Stimulated activated CD8-positive, alpha-beta memory T cell treated with anti-CD3 and anti-CD28 coated beads, Interleukin-7, amount 100 ng/mL, for 1 hour (primary cell): ENCODE measurements at places on chromosomes 2 and 18.

DNA sequence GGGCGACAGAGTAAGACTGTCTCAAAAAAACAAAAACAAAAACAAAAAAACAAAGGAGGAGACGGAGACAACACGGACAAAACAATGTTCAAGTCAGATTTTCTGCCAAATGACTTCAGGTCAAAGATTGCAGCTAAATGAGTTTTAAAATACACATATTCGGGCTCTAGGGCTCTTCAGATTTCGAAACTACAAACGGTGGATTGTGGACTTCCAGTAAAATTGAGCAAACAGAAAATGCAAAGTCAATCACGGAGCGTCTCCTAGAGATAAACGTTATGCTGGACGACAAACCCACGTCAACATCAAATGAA, 558 bp downstream of the MRPS5 start:
- no peak for DNase-seq

DNA sequence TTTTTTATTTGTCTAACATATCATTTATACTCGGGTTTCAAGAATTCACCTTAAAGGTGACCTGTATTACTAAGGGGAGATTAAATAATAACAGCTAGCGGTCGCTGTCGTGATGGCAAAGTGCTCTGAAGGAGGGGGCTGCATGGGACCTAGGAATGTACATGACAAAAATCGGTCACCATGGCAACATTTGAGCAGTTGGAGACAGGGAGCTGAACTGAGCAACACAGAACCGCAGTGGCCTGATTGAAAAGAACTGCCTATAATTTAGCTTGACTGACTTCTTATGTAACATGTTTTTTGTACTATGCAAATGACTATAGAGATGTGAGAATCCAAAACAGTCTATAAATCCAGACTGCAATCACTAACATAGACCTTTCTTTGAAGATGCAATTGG, 34.3 kb upstream of the EPHA4 start:
- no peak for DNase-seq

DNA sequence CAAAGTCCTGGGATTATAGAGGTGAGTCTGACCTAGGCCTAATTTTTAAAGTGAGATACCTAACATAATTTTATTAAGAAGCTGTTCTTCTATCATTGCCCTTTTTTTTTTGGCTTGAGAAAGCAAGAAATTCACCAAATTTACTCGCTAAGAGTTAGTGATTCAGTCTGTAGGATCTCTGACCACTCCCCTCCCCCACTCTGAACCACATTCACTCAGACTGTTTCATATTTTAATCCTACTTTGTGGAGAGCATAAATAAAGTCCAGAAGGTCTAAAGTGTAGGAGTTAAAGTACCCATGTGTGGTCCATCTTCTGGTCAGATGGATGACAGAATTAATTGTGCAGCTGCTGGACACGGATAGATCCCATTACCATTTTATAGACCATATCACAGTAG, 115.8 kb upstream of the MGAT5 start:
- DNase-seq: no peak

- DNase-seq: no peak
Measured at GRCh38 chr2:54191361-54192135, 64.5 kb downstream of the TSPYL6 start.

GRCh38 chr18:43916984-43917383, 639.7 kb upstream of the SYT4 start:
- DNase-seq: no peak

- DNase-seq: no peak
Measured at GRCh38 chr2:180416627-180417026, 409.5 kb upstream of the CWC22 start.

GRCh38 chr2:218995972-218996711, 2.9 kb upstream of the CRYBA2 start:
- peak; percentile 49 for DNase-seq
